HS-27A (cell line): ENCODE measurements at places on chromosomes 16 and 17.

DNA sequence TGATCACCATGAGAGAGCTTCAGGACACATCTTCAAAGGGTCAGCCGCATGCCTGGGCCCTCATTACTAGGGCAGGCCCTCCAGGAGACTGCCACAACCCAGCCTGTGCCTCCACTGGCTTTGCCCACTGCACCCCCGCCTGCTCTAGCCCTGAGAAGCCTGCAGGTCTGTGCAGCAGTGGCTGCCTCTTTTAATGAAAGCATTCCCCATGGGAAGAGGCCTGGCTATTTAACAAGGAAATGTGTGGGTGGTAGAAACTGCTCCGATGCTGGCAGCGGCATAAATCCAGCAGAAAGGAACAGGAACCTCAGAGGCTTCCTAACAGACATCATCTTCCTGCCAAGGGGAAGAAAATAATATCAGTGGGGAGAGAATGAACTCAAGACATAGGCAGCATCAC is 375 bp upstream of the KRT32 start:
- DNase-seq = no peak

GRCh38 chr16:64910356-64910755 is 211.5 kb downstream of the CDH11 start:
- DNase-seq = peak; percentile 8

GRCh38 chr17:58272367-58273280 is 8.1 kb downstream of the MPO start:
- no peak for DNase-seq

GRCh38 chr16:23595246-23595950 is 718 bp downstream of the NDUFAB1 start:
- no peak for DNase-seq

DNA sequence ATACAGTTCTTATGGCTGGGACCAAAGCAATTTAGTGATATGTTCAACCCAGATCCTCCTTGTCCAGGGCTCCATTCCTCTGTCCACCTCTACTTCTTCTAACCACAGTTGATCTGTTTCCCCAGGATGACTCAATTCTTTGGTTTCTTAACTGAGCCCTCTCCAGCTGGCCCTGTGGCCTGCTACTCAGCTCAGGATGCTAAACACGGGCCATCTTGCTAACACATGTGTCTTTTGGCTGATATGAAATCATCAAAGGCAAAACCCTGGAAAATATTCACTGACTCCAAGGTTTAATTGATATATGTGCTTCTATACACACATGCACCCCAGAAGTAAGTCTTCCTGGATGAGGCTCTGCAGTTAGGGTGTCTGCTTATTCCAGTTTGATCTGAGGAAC is 43.8 kb downstream of the SHISA6 start:
- no peak for DNase-seq
